ENCODE measurements at places on chromosomes 3 and 15.

GRCh38 chr3:30778933-30779332 is 115.5 kb downstream of the GADL1 start:
- DNase-seq: peak; percentile 15

DNA sequence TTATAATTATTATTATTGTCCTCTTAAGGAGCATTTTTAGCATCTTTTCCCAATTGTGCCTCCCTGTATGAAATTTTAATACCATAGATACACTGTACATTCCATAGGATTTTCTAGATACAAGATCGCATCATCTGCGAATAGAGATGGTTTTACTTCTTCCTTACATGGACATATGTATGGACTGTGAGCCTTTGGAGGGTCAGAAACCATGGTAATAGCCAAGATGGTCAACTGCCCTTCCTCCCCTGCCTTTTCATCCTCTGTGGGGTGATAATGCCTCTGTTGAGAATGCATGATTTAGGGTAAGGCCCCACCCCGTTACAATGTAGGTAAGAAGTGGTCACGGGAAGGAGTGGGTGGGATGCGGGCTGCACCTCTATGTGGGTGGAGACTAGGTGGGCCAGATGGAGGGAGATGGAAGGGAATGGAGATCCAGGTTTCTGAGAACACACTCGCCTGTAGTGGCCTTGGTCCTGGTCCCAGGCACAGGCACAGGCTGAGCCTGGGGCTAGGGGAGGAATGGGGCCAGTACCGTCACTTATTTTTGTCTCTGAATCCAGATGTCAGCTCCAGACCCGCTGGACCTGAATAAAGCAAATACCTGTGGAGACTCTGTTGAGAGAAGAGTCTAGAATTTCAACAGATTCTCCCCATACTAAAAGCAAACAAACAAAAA is 31.7 kb downstream of the GOLGA6A start:
- DNase-seq: no peak

- DNase-seq: no peak
Observed at GRCh38 chr15:48798319-48798718, 12.6 kb downstream of the CEP152 start.

DNA sequence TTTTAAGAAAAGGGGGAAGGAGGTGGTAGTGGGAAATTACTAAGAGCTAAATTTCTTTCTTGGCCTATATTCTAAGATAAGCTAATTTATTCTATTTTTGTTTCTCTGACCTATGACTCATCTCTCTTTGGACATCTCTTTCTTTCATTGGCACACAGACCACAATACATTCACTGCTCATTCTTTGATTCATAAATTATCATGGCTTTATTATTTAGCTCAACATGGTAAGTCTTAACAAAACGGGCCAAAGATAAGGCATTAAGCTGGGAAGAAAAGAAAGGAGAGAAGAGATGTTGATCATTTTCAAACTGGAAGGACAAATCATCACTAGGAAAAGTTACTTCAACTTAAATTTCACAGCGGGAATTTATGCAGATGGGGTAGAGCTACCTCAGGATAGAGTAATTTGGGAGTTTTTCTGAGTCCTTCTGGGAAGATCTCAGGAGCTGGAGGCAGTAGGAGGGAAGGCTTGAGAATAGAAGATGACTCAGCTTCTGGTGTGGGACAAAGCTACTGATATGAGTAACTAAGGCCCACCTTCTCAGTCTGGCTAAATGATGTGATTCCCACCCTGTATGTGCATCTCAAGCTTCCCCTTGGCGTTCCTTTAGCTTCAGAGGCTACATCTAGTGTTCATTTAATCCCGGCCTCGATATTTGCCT is 7.5 kb upstream of the ALCAM start:
- DNase-seq: no peak

GRCh38 chr3:861721-862120 is 231.1 kb upstream of the CNTN6 start:
- DNase-seq: no peak

GRCh38 chr3:72848703-72849081 is 447 bp upstream of the SHQ1 start:
- DNase-seq: no peak

- DNase-seq: no peak
Observed at GRCh38 chr3:123952844-123953520, 8.0 kb downstream of the CCDC14 start.

DNA sequence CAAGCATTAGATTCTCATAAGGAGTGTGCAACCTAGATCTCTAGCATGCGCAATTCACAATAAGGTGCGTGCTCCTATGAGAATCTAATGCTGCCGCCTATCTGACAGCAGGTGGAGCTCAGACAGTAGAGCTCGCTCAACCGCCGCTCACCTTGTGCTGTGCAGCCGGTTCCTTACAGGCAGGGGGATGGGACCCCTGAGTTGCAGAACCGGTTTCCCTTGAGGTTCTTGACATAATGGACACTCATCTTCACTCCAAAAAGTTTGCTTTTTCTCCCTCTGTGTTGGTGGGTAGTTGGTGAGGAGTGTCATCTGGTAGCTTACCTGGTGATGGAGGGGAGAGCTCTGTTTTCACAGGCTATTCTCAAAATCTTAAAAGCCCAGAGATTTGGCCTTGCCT is 324.0 kb upstream of the TBL1XR1 start:
- no peak for DNase-seq

GRCh38 chr3:58021072-58021959 is 13.1 kb downstream of the FLNB start:
- DNase-seq: no peak

DNA sequence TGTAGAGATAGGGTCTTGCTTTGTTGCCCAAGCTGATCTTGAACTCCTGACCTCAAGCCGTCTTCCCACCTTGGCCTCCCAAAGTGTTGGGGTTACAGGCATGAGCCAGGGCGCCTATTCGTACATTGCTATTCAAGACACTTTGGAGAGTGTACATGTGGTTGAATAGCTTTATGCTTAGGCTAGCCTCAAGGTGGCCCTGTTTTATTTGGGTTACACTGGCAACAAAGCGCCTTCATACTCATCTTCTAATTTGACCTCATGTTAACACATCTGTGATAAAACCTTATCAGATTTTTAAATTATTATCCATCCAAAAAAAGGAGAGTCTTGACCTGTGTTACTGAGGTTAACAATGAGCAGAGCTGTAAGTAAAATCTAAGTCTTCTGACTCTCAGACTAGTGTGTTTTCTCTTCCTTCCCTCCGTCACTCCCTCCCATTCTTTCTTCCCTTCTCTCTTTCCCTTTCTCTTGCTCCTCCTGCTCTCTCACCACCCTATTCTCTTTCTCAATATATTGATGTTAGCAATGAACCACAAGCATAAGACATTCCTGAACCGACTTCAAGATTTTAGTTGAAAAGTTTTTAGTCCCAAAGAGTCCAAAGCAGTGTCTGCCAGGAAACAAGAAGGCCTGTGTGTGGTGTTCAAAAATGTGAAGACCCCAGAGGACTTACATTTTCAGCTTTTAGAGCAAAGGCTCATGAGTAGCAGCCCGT is 603.7 kb upstream of the CFAP20DC start:
- no peak for DNase-seq

DNA sequence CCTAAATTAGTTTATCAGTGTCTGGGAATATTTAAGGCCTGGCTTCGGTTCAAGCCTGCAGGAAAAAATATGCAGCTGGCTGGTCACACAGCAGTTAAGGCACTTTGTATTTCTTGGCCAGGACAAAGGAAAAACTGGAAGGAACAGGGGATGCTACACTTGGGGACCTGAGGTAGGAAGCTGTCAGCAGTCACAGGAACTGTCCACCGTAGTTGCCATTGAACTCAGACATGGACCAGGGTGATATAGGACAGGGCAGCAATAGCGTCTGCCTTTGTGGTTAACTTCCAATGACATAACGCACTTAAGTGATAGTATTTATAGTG is 49.1 kb downstream of the NR1D2 start:
- no peak for DNase-seq

DNA sequence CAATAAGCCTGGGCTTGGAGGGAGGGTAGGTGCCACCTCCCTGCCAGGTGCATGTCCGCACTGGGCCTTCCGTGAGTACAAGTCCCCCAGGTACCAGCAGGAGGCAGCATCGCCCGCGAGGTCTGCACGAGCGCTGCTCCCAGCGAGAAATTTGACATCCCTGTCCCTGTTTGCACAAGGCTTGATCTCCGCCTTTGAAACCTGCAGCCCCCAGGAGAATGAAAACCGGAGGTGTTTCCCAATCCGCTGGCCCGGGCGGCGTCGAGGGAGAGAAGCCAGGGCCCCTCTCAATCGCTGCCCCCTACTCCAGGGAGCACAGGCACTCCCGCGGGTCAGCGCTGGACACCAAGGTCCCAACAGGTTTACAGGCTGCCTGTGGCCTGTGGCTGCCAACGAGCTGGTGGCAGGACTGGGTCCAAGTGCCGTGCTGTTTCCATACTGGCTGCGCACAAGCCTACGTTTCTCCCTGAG is 961 bp downstream of the HAPLN3 start:
- peak; percentile 87 for DNase-seq

GRCh38 chr15:65054333-65055200 is 9.4 kb downstream of the SLC51B start:
- peak; percentile 41 for DNase-seq

DNA sequence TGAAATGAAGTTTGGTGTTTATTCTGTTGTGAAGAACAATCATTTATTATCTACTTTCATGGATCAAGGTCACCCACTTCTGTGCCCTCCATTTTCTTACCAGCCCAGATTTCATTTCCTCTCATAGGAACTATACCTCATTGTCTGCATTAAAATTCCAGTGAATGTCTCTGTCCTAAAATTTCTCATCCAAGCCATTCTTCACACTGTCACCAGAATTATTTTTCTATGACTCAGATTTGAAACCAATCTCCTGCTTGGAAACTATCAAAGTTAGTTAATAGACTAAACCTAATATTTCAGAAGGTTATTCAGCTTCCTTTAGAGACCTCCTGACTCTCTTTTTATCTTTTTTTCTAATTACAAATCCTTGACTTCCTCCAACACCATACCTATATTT is 364.1 kb upstream of the CBLB start:
- no peak for DNase-seq

- no peak for DNase-seq
Observed at GRCh38 chr3:98885851-98886250, 15.6 kb downstream of the DCBLD2 start.

DNA sequence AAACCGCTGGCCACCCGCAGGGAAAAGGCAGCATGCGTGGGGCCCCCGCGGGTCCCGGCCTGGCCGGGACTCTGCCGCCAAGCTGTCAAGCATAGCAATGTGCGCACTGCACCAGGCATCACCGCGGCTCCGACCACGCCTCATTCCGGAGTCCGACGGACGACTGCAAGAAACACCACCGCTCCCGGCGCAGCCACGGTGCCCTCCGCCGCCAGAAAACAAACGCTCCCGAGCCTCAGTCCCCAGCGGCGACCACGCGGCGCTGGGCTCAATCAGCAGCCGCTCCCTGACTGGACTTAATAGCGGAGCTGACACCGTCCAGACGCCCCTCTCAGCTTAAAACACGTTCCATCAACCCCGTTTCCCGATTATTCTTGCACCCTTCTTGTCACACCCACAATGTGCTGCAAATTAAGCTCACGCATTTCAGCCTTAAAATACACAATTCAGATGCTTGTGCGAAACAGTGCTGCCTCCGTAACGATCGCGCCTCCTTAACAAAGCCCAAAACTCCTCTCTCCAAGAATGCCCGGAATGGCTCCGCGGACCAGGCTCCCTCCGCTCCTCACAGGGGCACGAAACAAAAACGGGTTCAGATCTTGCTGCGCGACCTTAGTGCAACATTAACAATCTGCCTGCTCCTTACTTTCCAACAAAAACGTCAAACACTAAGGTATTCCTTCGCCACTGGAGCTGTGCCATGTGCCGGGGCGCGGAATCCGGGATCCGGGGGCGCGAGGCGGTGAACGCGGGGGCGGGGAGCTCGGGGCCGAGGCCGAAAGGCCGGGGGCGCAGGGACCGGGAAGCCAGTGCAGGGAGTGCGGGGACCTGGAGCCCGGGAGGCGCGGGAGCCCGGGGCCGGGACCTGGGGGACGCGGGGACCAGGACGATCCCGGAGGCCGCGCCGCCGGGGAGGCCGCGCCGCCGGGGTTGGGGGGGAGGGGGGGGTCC is 655 bp downstream of the CYFIP1 start:
- DNase-seq: no peak

DNA sequence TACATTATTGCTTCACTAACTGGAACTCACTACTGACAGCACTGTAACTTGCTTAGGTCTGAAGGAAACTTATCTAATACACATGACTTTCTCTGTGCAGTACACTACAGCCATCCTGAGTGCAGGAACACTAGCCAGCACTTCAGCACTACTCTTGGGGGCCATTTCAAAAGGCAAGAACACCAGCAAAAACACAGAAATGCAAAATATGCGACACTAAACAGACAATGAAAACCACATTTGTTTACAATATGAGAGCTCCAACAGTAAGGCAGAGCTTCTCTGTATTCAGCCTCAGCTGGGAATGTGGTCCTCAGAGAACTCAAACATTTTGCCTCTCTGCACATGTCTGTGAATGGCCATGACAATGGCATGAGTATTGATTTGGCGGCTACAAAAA is 109.6 kb downstream of the ARRDC4 start:
- no peak for DNase-seq

DNA sequence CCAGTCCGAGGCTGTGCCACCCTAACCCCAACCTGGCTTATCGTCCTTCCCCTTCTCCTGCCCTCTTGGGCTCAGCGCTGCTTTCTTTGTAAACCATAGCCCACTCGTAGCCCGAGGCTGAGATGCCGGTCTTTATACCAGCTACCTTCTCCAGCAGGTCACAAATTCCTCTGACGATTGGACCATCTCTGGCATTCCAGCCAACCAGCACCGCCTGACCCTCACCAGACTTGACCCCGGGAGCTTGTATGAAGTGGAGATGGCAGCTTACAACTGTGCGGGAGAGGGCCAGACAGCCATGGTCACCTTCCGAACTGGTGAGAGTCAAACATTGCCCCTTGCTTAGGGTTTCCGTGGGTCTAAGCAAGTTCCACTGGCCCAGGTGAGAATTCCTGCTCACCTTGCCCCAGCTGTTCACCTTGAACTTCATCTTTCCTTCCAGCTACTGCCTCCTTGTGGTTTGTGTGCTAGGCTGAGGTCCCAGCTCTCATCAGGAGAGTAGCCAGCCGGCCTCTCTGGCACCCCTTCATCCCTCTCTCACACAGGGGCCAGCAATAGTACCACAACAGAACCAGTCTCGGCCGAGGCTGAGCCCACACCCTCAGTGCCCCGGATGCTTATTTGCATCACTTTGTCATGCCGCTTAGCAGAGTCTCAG is 66.7 kb downstream of the BOC start:
- DNase-seq: no peak

- DNase-seq: no peak
Observed at GRCh38 chr15:41950127-41950483, 22.3 kb downstream of the EHD4 start.

GRCh38 chr3:127831723-127832172 is 9.4 kb upstream of the MGLL start:
- DNase-seq: peak; percentile 43

- DNase-seq: no peak
Observed at GRCh38 chr3:63390710-63391230, 112.7 kb downstream of the SYNPR start.

- no peak for DNase-seq
Observed at GRCh38 chr3:31573036-31573779, 40.5 kb downstream of the STT3B start.

DNA sequence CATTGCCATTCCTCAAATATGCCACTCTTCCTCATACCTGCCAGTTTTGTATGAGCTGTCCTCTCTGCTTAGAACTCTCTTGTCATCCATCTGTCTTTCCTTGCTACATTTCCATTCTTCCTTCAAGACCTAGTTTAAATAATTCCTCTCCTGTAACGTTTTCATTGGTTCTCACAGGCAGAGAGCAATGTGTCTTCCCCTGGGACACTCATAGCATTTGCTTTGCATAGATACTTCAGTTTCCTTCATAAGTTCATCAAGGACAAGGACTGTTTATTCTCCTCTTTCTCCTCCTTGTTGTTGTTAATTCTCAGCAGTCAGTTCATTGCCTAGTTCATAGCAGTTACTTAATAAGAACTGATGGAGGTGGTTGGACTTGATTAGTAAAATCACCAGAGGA is 10.5 kb downstream of the NR2C2 start:
- no peak for DNase-seq

All from CD4-positive, alpha-beta T cell (primary cell).